ENCODE measurements at places on chromosomes 7 and 10.

DNA sequence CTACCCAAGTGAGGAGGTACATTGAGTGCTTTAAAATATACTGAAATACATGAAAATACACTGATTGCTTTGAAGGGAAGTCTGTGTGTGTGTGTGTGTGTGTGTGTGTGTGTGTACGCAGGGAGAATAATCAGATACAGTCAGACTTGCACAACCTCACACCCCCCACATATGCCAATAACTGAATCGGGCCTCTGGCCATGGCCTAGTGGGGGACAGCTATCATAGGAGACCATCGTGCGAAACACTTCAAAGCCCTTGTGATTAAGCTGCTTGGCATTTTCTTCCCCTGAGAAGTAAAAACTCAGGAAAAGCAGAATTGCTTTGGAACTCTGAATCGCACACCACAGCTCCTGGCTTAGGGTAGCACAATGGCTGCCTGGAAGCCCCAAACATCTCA lies 135.1 kb downstream of the C10orf105 start:
- DNase-seq, result no peak

DNA sequence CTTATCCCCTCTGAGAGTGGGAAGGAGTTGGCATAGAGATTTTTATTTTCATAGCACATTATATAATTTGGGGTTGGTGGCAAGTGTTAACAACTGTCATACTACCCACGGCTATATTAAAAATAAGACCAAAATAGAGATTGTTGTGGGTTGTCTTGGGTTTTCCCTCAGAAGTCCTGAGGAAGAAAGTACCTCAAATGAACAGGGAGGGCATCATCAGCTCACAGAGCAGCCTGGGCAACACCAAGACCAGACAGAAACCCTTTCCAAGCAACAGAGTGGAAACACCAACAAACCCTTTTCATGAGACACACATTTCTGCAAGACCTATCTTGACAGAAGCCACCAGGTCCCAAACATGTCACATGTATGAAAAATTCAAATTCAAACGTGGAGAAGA lies 121.2 kb downstream of the GLI3 start:
- DNase-seq, result no peak

- no peak for DNase-seq
Observed at GRCh38 chr7:69426705-69427104, 171.6 kb upstream of the AUTS2 start.

DNA sequence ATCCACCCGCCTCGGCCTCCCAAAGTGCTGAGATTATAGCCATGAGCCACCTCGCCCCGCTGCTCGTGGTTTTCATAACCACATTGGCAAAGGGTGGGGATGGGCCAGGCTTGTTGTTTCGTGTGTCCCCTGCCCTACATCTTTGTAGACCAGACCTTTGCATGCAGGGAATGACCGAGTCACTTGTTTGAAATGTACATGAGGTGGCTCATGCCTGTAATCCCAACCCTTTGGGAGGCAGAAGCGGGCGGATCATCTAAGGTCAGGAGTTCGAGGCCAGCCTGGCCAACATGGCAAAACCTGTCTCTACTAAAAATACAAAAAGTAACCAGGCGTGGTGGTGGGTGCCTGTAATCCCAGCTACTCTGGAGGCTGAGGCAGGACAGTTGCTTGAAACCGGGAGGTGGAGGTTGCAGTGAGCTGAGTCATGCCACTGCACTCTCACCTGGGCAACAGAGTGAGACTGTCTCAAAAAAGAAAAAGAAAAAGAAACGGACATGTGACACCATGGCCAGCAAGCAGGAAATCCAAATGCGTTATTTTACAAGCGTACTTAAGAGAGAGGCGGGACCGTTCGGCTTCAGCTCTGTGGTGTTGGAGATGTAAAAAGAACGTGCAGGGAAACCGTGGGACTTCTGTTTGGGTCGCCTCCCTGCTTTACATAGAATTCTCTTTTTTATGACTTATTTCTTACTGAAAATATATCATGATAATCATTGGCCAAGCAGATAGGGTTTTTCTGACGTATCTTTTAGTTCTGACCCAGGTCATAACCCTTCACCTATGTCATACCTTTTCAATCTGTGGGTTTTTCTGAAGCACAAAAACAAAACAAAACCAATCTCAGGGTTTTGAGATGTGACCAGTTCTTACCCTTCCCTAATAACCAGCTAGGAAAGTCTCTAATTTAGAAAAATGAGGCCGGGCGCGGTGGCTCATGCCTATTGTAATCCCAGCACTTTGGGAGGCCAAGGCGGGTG lies 45.1 kb downstream of the WIPI2 start:
- DNase-seq, result no peak

DNA sequence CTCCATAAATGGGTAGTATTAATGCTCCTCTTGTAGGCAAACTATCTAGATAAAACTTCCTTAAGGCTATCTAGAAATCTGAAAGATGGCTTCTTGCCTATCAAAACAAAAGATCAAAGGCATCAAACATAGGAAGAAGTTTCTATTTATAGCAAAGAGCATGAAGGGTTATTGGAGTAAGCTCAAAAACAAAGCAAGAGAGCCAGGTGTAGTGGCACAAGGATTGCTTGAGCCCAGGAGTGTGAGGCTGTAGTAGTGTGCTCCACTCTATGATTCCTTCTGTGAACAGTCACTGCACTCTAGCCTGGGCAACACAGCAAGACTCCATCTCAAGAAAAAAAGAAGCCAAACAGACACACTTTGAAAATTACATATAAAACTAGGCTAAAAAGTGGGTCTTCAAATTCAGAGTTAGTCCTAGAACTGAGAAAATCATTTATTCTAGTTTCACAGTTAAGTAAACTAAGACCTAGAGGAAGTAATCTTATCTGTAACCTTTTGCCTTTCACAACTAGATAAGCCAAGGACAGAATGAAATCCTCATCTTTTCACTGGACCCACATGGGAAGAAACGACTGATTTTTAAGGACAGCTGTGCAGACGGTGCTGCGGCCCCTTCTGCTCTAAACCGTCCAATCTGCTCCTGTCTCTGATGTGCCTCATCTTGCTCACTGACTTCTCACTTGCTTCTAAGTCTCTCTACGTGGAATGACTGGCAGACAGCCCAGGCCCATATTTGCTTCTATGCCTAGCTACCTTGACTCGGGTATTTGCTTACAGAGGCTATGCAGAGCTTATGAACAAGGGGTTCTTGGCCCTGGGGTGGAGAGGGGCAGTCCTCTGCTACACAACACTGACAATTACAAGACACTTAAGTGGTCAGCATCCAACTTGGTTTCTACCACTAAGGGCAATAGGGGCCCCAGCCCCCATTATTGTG lies 50.0 kb downstream of the ESYT2 start:
- no peak for DNase-seq

GRCh38 chr7:379456-380138 lies 89.6 kb downstream of the FOXL3 start:
- DNase-seq, result no peak

GRCh38 chr7:46897381-46897780 lies 684.5 kb downstream of the TNS3 start:
- DNase-seq, result no peak

Measured in stimulated activated naive CD8-positive, alpha-beta T cell treated with anti-CD3 and anti-CD28 coated beads, Interleukin-15, Interleukin-2, amounts not matched to agents 100 U/mL and 50 U/mL, for 24 hours (primary cell).